ENCODE measurements at places on chromosomes 1 and 21.

DNA sequence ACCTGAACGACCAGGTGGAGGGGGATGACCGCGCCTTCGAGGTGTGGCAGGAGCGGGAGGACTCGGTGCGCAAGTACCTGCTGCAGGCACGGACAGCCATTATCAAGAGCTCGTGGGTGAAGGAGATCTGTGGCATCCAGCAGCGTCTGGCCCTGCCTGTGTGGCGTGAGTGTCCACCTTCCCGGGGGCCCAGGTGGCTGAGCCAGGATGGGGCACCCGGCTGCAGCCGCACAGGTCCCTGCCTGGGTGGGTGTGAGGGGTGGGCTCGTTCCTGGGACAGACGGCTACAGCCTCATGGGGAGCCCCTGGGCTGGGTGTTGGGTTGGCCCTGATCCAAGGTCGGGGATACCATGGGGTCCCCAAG is 65.2 kb downstream of the TRIM11 start:
- DNase-seq: no peak

- no peak for DNase-seq
Observed at GRCh38 chr21:27467366-27467765, 500.5 kb upstream of the ADAMTS5 start.

- no peak for DNase-seq
Observed at GRCh38 chr1:155871390-155871789, 12.0 kb downstream of the SYT11 start.

DNA sequence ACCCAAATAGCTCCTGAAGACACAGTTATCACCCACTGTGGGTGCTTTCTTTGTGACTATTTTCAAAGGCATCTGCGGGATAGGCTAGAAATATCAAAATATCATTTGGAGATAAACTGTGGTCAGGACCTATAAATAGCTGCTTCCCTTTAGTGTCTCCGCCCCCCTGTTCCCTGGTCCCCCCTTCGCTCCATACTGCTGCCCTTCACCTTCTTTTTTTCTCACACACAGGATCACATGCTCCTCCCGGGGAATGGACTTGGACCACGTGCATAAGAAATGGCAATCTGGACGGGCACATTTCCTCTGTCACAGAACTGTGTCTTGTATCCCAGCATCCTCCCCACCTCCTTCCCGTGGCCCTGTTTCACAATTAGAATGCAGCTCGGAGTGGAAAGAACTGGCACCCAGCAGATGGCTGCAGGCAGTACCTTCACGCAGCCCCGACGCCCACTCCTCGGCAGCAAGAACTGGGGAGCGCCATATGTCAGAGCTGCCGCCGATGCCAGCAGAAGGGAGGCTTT is 68.8 kb upstream of the SSX2IP start:
- no peak for DNase-seq

DNA sequence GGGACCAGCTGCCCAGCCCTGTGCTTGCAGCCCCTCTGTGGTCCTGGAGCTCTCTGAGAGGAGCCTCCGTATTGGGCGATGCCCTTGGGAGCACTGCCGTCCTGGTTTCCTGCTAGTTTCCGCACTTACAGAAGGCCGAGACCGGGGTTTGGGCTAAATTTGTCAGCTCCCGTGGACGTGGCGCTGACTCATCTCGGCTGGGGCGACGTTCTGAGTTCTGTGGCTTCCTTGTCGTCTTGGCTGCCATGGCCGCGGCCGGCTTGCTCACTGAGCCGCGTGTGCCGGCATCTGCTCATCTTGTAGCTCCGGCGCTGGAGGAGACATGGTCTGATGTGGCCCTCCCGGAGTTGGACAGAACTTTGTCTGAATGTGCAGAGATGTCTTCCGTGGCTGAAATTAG is 64.9 kb downstream of the PCNT start:
- no peak for DNase-seq

- DNase-seq: no peak
Observed at GRCh38 chr1:214004795-214005194, 17.0 kb downstream of the PROX1 start.

- no peak for DNase-seq
Observed at GRCh38 chr1:72481420-72481970, 199.2 kb upstream of the NEGR1 start.

DNA sequence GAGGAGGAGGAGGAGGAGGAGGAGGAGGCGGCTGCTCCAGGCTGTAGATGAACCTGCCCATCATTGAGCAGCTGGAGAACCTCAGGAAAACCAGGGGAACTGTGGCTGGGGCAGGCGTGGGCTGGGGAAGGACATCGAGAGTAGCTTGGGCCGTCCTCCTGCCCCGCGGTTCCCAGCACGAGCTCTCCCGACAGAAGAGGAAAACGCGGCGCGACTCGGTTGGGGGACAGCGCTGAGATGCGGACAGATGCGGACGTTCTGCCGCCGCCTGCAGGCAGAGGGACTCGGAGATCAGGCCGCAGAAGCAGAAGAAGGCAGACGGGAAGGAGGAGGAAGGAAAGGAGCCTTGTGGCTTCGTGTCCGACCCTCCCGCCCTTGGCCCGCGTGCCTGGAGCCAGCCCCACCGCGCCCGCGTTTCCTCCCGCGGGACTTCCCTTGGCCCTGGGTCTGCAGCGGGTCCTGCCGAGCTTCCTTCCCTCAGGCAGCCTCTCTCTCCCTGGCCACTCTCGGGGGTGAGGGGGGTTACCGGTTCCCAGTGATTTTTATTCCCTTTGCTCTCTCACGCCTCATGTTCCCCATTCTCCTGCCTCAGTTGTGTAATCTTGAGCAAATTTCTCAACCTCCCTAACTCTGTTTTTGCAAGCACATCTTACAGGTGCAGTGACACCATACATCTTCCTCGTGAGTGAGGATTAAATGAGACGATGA is 1.7 kb upstream of the TNFRSF9 start:
- DNase-seq: peak; percentile 87

- DNase-seq: peak; percentile 73
Observed at GRCh38 chr21:36661511-36662309, 37.2 kb upstream of the SIM2 start.

GRCh38 chr1:2921970-2922686 is 99.1 kb upstream of the ACTRT2 start:
- DNase-seq: no peak

DNA sequence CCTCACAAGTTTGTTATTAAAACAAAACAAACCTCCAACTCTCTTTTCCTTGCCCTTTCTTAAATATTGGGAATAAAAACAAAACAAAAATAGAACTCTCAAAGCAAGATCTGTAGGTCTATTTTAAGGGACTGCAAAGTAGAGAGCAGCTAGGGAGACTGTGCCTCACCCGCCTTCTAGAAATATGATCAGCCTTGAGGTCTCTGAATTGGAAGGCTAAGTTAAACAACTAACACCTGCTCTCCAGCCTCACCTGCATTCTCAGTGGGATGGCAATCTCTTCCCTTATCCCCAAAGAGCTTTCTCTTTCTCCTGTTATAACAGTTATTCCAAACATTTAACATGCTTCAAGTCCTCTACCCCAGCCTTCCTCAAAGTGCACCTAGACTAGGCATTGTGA is 75.5 kb upstream of the TNR start:
- no peak for DNase-seq

DNA sequence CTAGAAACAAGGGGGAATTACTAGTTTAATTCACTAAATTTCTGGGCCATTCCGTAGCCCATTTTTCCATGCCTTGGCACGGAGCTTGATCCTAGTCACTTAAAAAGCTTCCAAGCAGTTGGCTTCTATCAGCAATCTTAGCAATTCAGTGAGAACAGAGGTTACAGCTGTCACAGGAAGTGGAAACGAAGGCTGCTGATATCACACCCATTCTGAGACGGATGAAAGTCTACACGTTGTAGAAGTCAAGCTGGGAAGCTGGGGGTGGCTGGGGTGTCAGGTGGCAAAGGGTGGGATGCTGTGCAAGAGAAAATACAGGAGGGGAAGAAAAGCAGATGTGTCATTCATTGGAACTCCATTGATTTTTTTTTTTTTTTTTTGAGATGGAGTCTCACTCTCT is 11.8 kb upstream of the STMN1 start:
- peak; percentile 88 for DNase-seq

GRCh38 chr1:113451710-113452109 is 61.4 kb downstream of the MAGI3 start:
- no peak for DNase-seq

GRCh38 chr1:6511056-6511455 is 19.6 kb upstream of the PLEKHG5 start:
- DNase-seq: no peak

DNA sequence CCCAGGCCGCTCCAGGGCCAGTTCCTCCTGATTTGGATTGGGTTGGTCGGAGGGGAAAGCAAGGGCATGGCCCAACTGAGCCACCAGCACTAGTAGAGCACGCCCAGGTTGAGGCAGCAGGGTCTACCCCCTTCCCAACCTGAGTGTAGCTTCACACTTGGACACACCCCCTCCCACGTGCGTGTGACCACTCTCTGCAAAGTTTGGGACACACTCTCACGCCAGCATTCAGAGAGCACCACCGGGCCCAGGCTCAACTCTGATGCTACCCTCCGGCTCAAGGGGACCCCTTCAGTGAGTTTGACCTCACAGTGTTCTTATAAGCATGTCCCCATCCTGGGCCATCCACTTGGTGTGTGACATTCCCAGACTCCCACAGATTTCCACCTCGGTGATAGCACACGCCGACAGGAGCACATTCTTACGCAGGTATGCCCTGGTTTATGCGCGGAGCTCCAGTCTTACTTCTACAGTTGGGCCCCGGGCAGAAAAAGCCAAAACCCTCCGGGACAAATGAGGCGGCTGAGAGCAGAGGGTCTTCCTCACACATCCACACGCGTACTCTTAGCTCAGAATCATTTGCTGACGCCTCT is 3.0 kb upstream of the DMRTA2 start:
- DNase-seq: peak; percentile 7

- no peak for DNase-seq
Observed at GRCh38 chr21:31030367-31031106, 7.7 kb downstream of the KRTAP19-8 start.

DNA sequence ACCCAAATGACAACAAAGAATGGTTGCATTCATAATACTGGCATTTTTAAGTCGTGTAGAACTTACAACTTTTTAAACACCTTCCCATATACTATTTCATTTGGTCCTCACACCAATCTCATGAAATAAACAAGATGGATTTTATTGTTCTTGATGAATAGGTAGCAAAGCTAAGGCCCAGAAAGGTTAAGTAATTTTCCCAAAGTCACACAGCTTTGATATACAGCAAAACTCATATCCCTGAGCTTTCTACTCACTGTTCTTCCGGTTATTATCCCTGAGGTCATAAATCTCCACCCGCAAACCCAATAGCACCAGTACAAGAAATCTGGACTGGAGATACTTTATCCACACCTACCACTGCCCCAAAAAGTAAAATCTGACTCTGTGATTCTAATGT is 186.2 kb downstream of the RUNX1 start:
- no peak for DNase-seq

- peak; percentile 14 for DNase-seq
Observed at GRCh38 chr1:61320575-61320974, 238.2 kb downstream of the NFIA start.

GRCh38 chr1:165073185-165074007 is 283.1 kb downstream of the LMX1A start:
- DNase-seq: peak; percentile 72

DNA sequence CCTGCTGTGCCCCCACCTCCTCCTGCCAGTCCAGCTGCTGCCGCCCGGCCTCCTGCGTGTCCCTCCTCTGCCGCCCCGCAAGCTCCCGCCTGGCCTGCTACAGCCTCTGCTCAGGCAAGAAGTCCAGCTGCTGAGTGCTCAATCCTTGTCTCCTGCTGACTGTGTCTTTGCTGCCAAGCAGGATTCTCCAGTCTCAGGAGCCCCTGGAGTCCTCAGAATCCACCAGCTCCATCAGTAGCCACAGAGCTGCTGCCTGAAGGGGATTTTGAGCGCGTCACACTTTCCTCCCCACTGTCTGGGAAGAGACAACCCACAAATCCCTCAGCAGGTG is 973 bp downstream of the KRTAP10-11 start:
- DNase-seq: no peak

DNA sequence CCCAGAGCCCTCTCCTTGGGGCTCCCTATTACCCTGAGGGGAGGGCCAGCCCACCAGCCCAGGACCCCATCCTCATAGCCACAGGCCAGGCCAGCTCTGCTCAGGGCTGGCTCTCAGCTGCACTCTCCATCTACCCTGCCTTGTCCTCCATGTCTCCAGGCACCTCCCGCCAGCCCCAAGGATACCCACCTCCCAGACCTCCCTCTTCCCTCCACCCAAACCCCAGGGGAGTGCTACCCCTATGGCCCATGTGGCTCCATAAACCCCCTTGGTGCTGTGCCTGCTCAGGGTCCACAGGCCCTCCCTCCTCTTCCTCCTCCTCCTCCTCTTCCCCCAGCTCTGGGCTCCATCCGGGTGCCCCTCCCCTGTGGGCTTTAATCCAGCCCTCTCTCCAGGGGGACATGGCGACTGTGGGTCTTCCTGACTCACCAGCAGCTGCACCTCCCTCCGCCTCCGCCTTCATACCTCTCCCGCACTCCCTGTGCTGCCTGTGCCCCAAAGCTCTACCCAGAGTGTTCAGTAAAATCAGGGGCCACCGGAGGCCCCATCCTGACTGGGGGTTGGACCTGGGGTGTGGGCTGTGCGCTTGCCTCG is 9.1 kb downstream of the YBEY start:
- peak; percentile 33 for DNase-seq

GRCh38 chr1:2241820-2242219 is 13.7 kb downstream of the SKI start:
- no peak for DNase-seq
